Ecto neural progenitor cell (in vitro differentiated cells): ENCODE measurements at places on chromosomes 2 and 18.
A peak's percentile ranks its signal among the peaks of the same experiment; 100 is the strongest.

DNA sequence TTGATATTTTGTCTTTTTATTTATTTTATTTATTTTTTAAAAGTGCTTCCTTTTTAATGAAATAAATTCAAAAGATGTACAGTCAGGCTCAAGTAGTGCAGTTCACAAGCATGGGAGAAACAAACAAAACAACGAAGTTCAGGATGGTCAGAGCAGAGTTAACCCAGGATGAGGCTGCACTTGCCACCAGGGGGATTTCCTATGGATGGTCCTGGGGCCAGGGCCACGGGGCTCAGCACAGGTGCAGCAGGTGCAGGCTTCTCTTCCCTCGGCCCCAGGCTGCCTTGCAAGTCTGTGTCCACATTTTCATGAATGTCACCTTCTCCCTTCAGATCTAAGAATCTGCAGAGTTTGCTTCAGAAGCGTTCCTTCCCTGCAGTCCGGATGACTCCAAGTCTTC, 76.5 kb downstream of the CDCA7 start:
- DNase-seq, result no peak

DNA sequence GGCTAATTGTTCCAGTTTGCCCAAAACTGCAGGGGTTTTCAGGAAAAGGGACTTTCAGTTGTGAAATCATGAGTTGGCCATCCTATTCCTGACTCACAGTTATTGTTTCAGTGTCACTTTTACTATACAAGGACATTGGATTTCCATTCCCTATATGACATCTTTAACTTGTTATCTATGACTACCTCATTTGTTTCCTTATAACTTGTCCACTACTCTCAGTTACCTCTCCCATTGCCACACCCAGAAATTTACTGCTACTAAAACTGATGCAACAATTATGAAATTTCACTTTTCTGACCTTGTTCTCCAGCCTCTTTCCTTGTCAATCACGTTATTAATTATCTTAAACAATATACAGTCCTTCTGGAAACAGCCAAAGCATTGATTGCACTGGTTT, 116.5 kb upstream of the ZNF804A start:
- no peak for DNase-seq

- DNase-seq, result no peak
Measured at GRCh38 chr2:61962095-61962984, 56.9 kb downstream of the COMMD1 start.

DNA sequence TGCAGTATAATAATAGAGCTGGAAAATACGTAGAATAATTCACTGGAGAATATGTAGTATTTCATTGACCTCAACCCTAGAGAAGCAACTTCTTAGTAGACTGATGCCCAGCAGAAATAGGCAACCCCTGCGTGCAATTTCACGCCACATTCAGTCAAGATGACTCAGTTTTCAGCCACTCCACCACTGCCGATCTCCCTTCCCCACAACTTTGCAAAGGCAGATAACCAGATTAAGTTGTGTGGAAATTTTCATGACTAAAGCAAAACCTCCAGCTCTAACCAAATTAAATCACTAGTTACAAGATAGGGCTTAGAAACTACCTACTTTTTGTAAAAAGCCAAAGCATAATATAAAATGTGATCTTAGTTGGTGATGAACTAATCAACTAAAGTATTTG, 63.3 kb upstream of the STK17B start:
- no peak for DNase-seq

- peak; percentile 58 for DNase-seq
Measured at GRCh38 chr2:96957244-96957643, 29.1 kb downstream of the FAM178B start.

GRCh38 chr2:227415538-227416424, 28.0 kb upstream of the SCYGR1 start:
- DNase-seq, result peak; percentile 11

DNA sequence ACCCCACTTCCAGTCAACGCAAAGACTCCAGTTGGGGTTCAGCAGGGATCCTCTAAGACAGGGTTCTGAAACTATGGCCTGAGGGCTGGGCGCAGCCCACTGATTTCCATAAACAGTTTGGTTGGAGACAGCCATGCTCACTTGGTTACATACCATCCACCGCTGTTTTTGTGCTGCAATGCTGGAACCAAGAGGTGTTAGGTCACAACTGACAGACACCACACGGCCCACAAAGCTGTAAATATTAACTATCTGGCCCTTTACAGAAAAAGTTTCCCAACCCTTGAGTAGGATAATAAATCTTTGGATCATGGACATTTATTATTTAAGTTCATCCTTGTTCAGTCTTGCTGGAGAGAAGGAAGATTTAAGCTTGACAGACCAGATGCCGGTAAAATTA, 8.4 kb upstream of the CD226 start:
- DNase-seq, result no peak

- DNase-seq, result no peak
Measured at GRCh38 chr2:232883116-232883721, 13.2 kb downstream of the SNORC start.

DNA sequence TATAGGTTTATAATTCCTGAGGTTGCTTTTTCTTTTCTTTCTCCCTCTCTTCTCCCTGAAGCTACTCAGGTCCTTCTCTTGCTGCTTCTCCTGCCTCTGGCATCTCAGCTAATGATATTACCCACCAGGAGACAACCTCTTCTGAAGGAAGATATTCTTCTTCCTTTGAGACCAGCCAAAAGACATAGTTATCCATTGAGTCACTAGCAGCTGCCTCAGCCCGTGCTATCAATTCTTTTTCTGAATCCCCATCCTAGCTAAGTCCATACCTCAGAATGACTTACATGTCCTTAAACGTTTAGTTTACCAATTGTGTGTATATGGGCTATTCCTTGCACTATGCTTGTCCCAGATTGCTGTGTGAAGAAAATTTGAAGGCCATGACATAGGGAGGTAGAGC, 25.0 kb upstream of the RNF103 start:
- no peak for DNase-seq

GRCh38 chr18:77147418-77147852, 14.9 kb upstream of the MBP start:
- DNase-seq, result no peak

DNA sequence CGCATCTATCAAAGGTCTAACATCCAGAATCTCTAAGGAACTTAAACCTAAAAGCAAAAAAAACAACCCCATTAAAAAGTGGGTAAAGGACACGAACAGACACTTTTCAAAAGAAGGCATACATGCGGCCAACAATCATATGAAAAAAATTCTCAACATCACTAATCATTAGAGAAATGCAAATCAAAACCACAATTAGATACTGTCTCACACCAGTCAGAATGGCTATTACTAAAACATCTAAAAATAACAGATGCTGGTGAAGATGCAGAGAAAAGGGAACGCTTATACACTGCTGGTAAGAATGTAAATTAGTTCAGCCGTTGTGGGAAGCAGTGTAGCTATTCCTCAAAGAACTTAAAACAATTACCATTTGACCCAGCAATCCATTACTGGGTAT, 38.0 kb downstream of the PPP3R1 start:
- DNase-seq, result no peak

DNA sequence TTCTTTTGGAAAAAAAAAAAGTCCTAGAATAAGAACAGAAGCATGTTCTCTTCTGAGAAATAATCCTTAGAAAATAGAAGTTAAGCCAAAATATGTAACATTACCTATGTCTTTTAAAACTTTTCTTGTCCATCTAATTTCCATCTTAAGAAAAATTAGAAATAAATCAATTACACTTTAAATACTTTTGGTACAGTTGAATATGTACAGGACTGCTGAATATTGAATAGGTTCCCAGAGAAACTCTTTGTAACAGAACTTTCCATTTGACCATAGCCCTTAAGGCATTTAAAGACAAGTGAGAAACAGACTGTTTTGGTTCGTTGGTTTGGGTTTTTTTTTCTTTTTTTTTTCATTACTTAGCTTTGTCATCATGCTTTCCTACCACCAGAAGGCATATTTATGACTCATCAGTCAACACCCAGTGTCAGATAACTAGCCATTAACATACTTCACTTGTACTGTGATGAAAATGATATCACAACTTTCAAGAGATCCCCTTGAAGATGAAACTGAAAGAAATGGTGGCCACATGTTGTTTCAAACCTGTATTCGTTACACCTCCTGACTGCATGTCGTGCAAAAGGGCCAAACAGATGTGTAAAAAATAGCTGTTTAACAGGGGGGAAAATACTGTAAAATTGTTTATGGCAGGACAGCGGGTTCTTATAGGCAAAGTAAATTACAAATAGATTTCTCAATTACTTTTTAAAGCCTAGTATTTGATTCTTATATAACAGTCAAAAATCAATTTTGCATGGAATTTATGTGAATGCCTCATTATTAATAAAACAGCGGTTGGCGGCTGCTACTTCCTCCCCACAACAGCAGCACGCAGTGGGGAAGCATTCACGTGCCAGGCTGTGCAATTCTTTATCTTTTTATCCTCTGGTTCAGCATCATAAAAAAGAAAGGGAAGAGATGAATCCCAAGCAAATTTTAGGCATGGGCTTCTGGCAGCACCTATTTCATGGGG, 280.7 kb upstream of the HNRNPA3 start:
- DNase-seq, result no peak

- peak; percentile 39 for DNase-seq
Measured at GRCh38 chr2:129732630-129733026, 246.8 kb upstream of the RAB6C start.

- peak; percentile 77 for DNase-seq
Measured at GRCh38 chr2:42770288-42771131, 6.6 kb upstream of the OXER1 start.

GRCh38 chr2:140122001-140122400, 1341.8 kb upstream of the NXPH2 start:
- DNase-seq, result no peak

- no peak for DNase-seq
Measured at GRCh38 chr2:128155970-128156369, 65.0 kb downstream of the UGGT1 start.

- DNase-seq, result no peak
Measured at GRCh38 chr2:159639071-159639470, 22.7 kb upstream of the BAZ2B start.

DNA sequence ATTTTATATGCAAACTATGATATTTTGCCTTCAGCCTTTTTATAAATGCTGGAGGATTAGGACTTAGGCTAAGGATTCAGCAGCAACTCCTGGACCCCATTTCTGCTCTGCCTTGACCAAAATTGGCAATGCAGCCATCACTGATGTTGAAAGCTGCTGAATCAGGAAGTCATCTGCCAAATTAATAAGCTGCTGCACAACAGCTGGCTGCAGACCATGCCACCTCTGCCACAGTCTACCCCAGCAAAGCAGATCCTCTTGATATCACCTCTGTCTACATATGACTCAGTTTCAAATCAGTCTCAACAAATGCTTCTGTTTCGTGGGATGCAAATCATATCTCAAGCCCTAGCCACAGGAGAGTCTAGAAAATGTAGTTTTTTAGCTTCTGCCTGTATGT, 7.1 kb upstream of the SOS1 start:
- no peak for DNase-seq

DNA sequence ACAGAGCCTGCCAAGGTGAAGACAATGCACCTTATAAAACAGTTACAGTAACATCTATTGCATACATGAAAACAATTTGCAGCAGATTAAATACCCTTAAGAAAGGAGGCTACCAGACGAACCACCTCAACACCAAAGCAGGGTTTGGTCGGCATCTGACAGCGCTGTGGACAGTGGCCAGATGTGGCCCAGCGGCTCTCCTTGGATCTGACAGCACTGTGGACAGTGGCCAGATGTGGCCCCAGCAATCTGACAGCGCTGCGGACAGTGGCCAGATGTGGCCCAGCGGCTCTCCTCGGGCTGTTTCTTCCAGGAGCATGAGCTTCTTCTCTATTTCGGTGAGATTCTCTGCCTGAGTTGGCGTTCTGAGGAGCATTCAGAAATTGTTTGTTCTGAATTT, 211.6 kb downstream of the ANKRD30B start:
- no peak for DNase-seq

- peak; percentile 91 for DNase-seq
Measured at GRCh38 chr2:54455563-54456361, at the start of gene SPTBN1. SPTBN1 (plus strand) TSS chr2:54456327; CDS start chr2:54526419, 70,092 bp downstream.

DNA sequence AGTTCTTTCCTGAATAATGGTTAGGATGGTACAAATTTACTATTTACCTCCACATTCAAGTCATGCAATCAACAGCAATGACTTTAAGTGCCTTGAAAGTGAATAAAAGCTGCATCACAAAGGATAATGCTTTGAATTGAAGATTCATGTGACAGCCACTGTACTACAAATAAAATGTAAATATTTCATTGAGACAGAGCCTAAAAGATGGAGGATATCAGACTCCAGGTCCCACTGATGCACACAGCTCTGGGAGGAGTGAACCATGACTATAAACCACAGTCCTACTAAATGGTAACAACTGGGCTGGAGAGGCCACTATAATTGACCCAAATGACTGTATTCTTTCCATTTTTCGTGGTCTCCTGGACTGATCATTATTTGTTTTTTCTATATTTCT, 576.9 kb downstream of the ADCYAP1 start:
- no peak for DNase-seq

DNA sequence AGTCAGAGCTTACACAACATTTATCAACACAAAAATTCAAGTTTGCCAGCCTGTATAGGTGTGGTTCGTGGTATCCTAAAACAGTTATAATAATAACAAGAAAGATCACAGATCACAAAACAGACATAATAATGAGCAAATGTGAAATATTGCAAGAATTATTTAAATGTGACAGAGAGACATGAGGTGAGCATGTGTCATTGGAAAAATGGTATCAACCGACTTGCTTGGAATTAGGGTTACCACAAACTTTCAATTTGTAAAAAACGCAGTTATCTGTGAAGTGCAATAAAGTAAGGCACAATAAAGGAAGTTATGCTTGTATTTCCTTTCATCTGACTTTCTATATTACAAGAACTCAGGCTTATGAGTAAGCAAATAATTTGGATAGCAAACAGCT, 116.8 kb downstream of the IKZF2 start:
- DNase-seq, result no peak

GRCh38 chr2:190532581-190532980, 1.9 kb downstream of the NEMP2 start:
- no peak for DNase-seq

- DNase-seq, result no peak
Measured at GRCh38 chr2:222783592-222783991, 77.2 kb upstream of the ACSL3 start.

- no peak for DNase-seq
Measured at GRCh38 chr2:38466876-38467767, 90.0 kb upstream of the ATL2 start.

GRCh38 chr18:54218299-54218698, 6.2 kb downstream of the MBD2 start:
- DNase-seq, result no peak

DNA sequence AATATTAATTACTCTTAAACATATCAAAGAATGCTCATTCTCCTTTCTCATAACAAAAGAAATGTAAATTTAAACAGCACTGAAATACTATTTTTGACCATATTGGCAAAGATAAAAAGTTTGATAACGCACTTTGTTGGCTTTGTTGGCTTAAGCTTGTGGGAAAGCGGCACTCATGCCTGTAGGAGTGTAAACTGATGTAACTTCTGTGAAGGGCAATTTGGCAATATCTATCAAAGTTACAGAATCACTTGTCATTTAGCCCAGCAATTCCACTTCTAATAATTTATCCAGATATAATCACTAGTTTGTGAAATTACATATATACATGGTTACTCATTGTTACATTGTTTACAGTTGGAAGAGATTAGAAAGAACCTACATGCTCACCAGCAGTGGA, 311.8 kb upstream of the STON1 start:
- DNase-seq, result no peak
